ENCODE measurements at places on chromosomes 1 and 21.

DNA sequence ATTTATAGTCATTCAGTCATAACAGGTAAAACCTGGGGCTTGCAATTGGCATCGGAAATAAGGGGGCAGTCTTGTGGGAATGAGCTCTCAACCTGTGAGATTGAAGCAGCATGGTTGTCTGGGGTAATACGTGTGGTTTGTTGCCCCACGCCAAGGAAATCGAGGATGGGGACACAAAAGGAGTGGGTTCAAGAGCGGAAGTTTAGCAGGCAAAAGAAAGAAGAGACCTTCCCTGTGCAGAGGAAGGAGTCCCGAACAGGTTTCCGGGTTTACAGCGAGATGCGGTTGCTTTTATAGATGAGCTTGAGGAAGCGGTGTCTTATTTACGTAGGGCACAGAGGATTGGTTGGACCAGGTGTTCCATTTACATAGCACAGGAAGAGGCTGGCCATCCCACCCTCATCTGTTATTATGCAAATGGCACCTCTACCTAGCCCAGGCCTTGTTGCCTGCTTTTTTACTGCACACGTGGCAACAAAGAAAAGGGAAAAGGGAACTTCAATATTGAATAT, 37.3 kb downstream of the IFNAR1 start:
- DNase-seq: peak; percentile 55

GRCh38 chr1:40385437-40386358, 12.2 kb downstream of the SMAP2 start:
- DNase-seq: no peak

GRCh38 chr1:33140153-33141149, 41.4 kb downstream of the TRIM62 start:
- DNase-seq: peak; percentile 27

- no peak for DNase-seq
Observed at GRCh38 chr1:2031546-2032540, 12.7 kb downstream of the GABRD start.

- peak; percentile 48 for DNase-seq
Observed at GRCh38 chr1:47924270-47925048, 72.7 kb downstream of the TRABD2B start.

DNA sequence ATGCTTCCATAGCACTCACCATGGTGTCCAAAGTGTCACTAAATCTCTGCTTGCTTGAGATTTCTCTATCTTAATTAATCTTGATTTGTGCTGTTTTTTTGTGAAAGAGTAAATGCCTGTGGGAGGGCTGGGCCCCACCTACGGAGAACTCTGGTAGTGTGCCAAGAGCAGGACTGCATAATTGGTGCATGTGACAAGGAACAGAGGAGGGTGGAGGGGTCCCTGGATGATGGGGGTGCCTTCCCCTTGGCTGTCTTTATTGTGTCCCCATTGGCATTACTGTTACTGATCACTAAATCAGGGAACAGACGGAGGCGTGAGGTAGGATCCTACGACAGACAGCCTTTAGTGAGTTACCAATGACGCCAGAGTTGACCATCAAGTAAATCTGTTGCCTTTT, 223.4 kb downstream of the DISC1 start:
- no peak for DNase-seq

DNA sequence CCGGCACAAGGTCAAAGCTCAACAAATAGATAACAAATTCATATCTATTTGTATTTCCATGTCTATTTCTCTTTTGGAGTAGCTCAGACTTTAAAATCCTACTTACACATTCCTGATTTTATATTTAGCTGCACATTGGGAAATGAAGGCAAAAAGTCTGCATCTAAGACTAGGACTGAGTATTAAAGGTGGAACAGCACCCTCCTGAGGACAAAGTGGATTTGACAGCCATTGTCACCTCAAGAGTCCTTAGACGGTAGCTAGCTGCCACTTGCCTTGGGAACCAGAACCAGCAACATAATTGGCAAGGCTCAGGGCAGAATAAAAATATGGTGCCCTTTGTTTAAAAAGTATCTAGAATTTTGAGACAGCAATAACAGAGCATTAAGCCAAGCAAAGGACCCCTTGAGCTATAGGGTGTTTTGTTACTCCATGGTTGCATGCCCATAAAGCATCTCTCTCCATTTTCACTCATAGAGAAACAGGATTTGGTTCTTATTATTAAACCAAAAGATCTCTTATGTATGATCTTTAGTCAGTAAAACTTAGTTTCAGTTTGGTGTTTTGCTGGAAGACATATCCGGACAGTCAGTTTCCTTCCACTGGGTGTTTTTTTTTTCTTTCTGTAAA, 30.0 kb upstream of the SGIP1 start:
- DNase-seq: peak; percentile 62

DNA sequence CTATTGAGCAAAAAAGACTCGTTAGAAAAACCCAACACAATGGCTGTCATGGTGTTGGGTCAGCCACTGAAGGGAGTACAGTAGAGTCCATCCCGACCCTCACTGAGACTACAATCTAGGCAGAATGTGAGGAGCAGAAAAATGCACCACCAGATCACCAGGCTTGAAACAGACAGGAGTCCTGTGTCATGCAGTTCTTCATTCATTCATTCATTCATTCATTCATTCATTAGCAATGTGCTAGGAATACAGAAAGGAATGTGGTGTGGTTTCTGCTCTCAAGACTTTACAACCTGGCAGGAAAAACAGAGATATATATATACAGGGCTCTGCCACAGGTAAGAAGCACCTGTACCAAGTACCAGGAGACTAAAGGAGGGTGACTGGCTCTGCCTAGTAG, 392.3 kb downstream of the OMA1 start:
- no peak for DNase-seq

- no peak for DNase-seq
Observed at GRCh38 chr1:158013840-158014730, 20.6 kb downstream of the KIRREL1 start.

GRCh38 chr1:112257043-112257835, 138.8 kb upstream of the CTTNBP2NL start:
- peak; percentile 6 for DNase-seq

- no peak for DNase-seq
Observed at GRCh38 chr1:241736387-241736786, 84.3 kb downstream of the WDR64 start.

DNA sequence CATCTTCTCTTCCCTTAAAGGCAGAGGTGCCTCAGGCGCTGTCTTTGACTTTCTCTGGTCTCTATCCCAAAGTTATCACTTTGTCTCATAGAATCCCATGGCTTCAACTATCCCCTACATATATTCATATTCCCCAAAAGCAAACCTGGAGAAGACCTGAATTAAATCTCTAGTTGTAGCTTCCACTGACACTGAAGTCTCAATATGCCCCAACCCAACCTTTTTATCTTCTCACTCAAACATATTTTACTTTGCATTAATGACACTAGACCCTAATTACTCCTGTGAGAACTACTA, 354.5 kb upstream of the DUSP10 start:
- no peak for DNase-seq

Measured in kidney tubule cell (primary cell).